HepG2 (cell line): ENCODE measurements at places on chromosomes 5 and 9.

DNA sequence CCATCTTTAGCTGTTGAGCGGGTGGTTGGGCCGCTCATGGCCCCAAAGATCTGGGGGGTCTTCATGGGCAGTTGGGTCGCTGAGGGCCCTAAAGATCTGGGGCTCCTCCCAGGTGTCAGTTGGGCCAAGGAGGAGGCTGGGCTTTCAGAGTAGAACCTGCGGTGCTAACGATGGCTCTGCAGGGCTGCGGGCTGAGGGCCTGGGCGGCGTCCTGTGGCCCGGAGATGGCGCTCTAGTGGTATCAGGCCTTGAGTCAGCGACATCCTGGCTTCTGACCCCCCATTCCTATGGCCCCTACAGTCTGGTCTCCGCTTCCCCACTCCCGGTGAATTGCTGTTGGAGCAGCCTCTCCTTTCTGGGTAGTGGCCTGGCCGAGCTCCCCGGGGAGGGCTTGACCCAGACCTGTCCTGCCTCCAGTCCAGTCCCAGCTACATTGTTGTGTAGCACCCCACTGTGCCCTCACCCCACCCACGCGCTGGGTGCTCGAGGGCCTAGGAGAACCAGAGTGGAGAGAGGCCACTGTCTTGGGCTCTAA lies 640 bp downstream of the C5orf58 start:
- peaks cover 6% of the 10 kb centered on the region; the same call in 1 of the 2 replicates for H3K4me1 ChIP-seq
- no peak overlapping the region for H3K4me3 ChIP-seq
- H3K36me3 ChIP-seq = no peaks in the 10 kb centered on the region
- no peak for DNase-seq

DNA sequence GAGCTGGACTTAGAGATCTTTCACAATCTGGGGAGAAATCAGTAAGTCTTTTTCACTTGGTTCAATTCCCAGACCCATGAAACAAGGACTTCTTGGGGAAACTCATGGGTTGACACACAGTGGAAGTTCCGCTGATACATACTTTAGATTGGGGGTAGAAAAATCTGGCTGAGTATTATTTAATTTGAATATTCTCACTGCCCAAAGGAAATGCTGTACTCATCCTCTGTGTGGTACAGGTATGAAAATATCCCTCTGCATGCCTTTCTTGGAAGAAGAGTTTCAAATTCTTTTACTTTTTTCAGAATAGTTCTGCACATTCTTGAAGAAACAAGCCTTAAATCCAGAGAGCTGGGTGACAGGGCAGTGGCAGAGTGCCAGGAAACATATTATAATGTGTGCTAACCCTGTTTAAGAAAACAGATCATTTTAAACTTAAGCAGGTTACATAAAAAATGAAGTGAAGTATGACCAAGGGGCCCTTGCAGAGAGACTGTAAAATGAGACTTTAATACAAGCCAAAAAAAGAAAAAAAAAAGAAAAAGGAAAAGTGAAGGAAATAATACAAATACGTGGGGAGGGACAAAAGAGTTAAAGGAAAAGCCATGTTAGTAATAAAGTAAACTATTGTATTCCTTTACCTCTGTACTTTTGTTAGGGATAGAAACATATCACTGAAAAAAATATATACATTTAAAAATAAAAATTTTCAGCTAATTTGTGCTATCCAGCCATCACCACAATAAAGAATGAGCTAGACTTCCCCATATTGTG lies 173.4 kb upstream of the NR3C1 start:
- H3K27me3 ChIP-seq = no peaks in the 10 kb centered on the region
- H3K36me3 ChIP-seq = no peaks in the 10 kb centered on the region
- no peak overlapping the region for H3K27ac ChIP-seq
- peaks cover 7% of the 10 kb centered on the region for H3K4me1 ChIP-seq
- no peak for DNase-seq

DNA sequence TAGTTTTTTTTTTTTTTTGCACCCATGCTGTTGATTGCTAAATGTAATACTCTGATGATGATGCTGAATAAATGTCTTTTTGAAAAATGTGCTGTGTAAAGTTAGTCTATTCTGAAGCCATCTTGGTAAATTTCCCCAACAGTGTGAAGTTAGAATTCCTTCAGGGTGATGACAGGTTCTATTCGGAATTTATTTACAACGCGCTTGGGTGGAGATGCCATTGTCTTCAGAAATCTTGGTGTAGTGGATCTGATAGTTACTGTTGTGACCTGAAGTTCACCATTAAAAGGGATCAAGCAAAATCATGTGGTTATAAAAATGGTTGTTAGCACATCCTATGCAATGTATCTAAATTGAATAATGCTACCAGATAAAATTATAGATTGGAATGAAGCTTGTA lies 36.3 kb upstream of the DMRT1 start:
- no peak overlapping the region for H3K4me3 ChIP-seq
- DNase-seq = no peak
- no peak overlapping the region for H3K27ac ChIP-seq
- H3K27me3 ChIP-seq = no peaks in the 10 kb centered on the region

- DNase-seq = no peak
- no peaks in the 10 kb centered on the region for H3K36me3 ChIP-seq
- no peak overlapping the region for H3K4me3 ChIP-seq
Measured at GRCh38 chr5:82301190-82301589, 23.0 kb upstream of the RPS23 start.

- H3K4me3 ChIP-seq = no peak overlapping the region
- H3K27me3 ChIP-seq = no peaks in the 10 kb centered on the region
- H3K4me1 ChIP-seq = no peaks in the 10 kb centered on the region
- H3K36me3 ChIP-seq = no peaks in the 10 kb centered on the region
- DNase-seq = peak; percentile 8
- no peak overlapping the region for H3K27ac ChIP-seq
Measured at GRCh38 chr9:28648723-28649122, 1075.4 kb upstream of the C9orf72 start.

DNA sequence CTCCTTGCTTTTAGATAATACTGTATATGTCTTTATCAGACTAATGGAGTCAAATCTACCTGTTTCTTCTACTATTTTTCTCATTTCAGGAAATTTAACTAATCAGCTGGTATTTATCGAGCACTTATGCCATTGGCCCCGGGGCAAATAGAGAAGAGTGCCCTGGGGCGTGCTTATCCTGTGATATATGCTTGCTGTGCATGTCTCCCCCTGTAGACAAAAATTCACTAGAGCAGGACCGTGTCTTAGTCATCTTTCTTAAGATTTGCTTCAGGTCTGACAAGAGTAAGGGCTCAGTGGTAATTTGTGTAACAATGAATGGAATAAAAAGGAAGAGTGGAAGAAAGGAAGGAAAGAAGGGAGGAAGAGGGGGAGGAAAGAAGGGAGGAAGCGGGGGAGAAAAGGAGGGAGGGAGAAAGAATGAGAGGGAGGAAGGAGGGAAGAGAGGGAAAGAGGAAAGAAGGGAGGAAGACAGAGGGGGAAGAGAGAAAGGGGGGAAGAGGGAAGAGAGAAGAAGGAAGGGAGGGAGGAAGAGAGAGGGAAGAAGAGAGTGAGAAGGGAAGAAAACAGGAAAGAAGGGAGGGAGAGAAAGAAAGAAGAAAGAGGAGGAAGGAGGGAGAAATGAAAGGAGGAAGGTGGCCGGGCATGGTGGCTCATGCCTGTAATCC lies 295.7 kb upstream of the PANK3 start:
- H3K4me1 ChIP-seq = peaks cover 13% of the 10 kb centered on the region; the same call in 1 of the 2 replicates
- no peak for DNase-seq
- H3K4me3 ChIP-seq = no peak overlapping the region
- peaks cover 32% of the 10 kb centered on the region; the same call in 2 of the 3 replicates for H3K27me3 ChIP-seq
- H3K36me3 ChIP-seq = no peaks in the 10 kb centered on the region

DNA sequence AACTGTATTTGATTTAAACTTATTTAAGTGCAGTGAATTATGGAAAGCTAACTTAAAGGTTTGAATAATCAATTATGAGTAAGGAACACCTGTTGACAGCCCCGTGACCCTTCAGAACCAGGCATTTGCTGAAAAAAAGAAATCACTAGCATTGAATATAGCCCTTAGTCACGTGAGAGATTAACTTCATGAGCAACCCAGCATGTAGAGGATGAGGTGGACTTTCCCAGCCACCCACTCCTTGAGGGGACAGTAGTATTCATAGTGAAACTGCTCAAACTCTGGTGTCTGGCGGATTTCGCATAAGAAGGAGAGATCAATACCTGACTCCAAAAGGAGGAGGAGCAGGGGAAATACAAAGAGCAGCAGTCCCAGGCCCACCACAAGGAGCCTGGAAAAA lies 184.8 kb upstream of the RASEF start:
- no peak overlapping the region for H3K4me3 ChIP-seq
- H3K27me3 ChIP-seq = no peaks in the 10 kb centered on the region
- H3K4me1 ChIP-seq = no peaks in the 10 kb centered on the region
- no peaks in the 10 kb centered on the region for H3K36me3 ChIP-seq
- no peak for DNase-seq
- H3K27ac ChIP-seq = no peak overlapping the region

GRCh38 chr5:94309141-94309540 lies 309.3 kb downstream of the KIAA0825 start:
- H3K27ac ChIP-seq = no peak overlapping the region
- no peaks in the 10 kb centered on the region for H3K27me3 ChIP-seq
- DNase-seq = no peak
- no peaks in the 10 kb centered on the region for H3K36me3 ChIP-seq

DNA sequence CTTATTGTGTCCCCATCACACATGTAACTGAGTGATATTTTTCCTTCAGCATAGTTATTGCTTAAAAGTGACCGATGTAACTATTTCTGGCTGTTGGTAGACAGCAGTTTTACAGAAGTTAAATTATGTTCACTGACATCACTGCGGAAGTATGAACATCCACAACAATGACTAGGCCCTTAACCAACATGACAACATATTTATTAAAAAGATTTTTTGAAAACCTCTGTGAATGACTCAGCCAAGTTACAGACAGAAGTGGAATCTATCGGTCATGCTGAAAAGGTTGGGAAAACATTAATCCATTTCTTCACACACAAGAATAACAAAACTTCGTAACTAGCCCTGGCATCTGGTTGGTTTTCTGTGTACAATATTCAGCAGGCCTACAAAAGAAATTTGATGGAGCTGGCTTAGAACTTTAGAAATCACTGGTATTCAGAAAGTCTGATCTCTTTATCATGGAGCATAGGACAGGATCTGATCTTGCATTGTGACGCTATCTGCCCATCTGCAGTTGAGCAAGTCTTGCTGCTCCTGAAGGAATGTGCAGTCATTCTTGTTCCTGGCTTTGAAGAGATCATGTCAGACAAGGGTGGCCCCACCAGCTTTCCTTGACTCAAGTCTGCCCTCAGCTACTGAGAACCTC lies 6.5 kb downstream of the GLIS3 start:
- DNase-seq = no peak
- no peak overlapping the region for H3K4me3 ChIP-seq
- H3K27ac ChIP-seq = no peak overlapping the region
- H3K27me3 ChIP-seq = no peaks in the 10 kb centered on the region; the same call in 1 of the 2 replicates
- peaks cover 7% of the 10 kb centered on the region for H3K4me1 ChIP-seq
- no peaks in the 10 kb centered on the region for H3K36me3 ChIP-seq

- H3K27ac ChIP-seq = no peak overlapping the region
- no peaks in the 10 kb centered on the region for H3K4me1 ChIP-seq
- no peaks in the 10 kb centered on the region for H3K27me3 ChIP-seq
- H3K36me3 ChIP-seq = no peaks in the 10 kb centered on the region
- DNase-seq = no peak
Measured at GRCh38 chr9:79185866-79186265, 385.9 kb upstream of the TLE4 start.

DNA sequence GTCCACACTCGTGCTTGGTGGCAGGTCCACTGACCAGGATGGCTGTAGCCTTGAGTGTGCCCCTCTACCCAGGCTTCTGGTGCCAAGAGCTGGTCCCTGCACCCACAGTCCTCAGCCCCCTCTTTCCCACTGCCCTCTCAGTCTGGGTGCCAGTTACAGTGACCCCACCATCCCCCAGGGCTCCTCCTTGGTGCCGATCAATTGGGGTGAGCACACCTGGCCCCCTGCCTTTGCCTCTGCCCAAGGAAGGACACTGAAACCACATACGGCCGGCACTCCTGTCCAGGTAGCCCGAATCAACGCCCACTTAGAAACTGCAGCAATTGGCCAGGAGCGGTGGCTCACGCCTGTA lies 18.5 kb upstream of the QRFP start:
- no peaks in the 10 kb centered on the region for H3K36me3 ChIP-seq
- peaks cover 33% of the 10 kb centered on the region for H3K27me3 ChIP-seq
- no peak overlapping the region for H3K27ac ChIP-seq
- DNase-seq = no peak
- H3K4me1 ChIP-seq = no peaks in the 10 kb centered on the region

- no peak for DNase-seq
- H3K27ac ChIP-seq = no peak overlapping the region
- no peaks in the 10 kb centered on the region; the same call in none of the 2 replicates for H3K27me3 ChIP-seq
- no peaks in the 10 kb centered on the region for H3K4me1 ChIP-seq
Measured at GRCh38 chr5:179231309-179231708, 114.0 kb downstream of the ADAMTS2 start.

- no peak for DNase-seq
- H3K4me3 ChIP-seq = no peak overlapping the region
- peaks cover 71% of the 10 kb centered on the region for H3K4me1 ChIP-seq
- H3K27me3 ChIP-seq = no peaks in the 10 kb centered on the region
Measured at GRCh38 chr9:6631207-6631512, 14.4 kb downstream of the GLDC start.

DNA sequence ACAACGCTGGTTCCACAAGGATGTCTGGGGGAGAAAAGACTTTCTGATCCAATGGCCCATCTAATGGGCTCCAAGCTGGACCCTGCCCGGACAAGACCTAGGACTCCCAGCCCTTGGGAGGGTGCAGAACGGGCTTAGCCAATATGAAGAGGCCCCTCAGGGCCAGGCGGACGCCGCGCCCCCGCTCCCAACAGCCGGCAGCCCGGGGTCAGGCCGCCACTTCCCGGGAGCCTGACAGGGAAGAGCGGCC lies 493 bp downstream of the P4HA2 start:
- no peak for DNase-seq
- peak overlapping the region; percentile 67 for H3K27ac ChIP-seq
- peaks cover 6% of the 10 kb centered on the region; the same call in 1 of the 3 replicates for H3K27me3 ChIP-seq
- H3K36me3 ChIP-seq = no peaks in the 10 kb centered on the region
- H3K4me3 ChIP-seq = peak overlapping the region; percentile 81

DNA sequence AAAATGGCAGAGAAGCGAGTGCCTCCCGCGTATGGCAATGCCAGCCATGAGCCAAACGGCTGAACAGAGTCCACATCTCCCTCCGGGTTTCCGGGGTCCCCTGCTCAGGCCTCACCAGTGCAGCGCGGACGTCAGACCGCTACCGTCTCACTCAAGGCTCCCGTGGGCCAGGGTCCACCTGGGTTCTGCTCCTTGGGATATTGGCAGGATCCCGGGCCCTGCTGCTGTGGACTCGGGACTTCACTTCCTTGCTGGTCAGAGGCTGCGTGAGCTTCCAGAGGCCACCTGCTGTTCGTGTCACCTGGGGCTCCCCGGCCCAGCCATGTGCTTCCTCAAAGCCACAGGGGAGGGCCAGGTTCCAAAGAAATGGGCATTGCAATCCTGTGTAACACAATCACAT lies 38.4 kb upstream of the CLPTM1L start:
- H3K4me1 ChIP-seq = peaks cover 17% of the 10 kb centered on the region
- H3K27me3 ChIP-seq = peaks cover 19% of the 10 kb centered on the region
- H3K36me3 ChIP-seq = no peaks in the 10 kb centered on the region
- H3K4me3 ChIP-seq = no peak overlapping the region
- H3K27ac ChIP-seq = no peak overlapping the region

- H3K27me3 ChIP-seq = no peaks in the 10 kb centered on the region
- H3K4me3 ChIP-seq = no peak overlapping the region
- peaks cover 25% of the 10 kb centered on the region for H3K36me3 ChIP-seq
Measured at GRCh38 chr9:97604901-97605645, 28.1 kb downstream of the TSTD2 start.
